ENCODE measurements at places on chromosomes 3 and 15.
A peak's percentile ranks its signal among the peaks of the same experiment; 100 is the strongest.

DNA sequence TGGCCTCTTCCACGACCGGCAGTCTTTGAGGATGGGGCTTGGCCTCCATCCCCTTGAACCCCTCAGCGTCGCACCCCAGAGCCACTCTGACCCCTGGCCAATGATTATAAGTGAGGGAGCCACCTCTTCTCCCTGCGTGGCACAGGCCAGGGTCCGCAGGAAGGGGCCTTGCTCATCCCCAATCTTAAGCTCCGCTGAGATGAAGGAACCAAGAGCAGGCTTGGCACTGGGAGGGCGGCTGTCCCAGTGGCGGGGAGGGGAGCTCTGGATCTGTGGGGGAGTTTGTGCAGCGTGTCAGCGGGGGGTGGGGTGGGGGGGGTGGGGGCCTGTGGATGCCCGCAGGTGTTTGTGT lies 13.8 kb upstream of the ADPGK start:
- no peak for DNase-seq

DNA sequence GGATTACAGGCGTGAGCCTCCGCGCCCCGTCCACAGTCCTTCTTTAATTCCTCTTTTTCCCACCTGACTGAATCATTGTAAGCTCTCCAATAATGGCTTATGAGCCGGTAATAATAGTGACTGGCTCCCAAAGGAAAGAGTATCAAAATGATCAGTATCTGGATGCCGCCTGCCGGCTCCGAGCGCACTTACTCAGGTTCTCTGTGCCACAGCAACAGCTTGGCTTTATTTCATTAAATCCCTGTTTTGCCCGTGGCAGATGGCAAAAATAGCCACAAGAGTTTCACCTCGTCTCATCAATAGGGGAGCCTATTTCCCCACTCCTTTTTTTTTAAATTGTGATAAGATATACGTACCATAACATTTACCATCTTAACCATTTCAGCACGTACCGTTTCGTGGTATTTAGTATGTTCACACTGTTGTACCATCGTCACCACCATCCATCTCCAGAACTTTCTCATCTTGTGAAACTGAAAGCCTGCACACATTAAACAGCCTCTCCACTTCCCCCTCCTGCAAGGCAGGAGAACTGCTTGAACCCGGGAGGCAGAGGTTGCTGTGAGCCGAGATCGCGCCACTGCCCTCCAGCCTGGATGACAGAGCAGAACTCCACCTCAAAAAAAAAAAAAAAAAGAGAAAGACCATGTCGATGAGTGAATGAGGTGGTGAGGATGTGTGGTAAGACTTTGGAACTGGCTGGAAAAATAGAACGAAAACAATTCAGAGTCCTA lies 80.7 kb upstream of the DLG1 start:
- DNase-seq: no peak

DNA sequence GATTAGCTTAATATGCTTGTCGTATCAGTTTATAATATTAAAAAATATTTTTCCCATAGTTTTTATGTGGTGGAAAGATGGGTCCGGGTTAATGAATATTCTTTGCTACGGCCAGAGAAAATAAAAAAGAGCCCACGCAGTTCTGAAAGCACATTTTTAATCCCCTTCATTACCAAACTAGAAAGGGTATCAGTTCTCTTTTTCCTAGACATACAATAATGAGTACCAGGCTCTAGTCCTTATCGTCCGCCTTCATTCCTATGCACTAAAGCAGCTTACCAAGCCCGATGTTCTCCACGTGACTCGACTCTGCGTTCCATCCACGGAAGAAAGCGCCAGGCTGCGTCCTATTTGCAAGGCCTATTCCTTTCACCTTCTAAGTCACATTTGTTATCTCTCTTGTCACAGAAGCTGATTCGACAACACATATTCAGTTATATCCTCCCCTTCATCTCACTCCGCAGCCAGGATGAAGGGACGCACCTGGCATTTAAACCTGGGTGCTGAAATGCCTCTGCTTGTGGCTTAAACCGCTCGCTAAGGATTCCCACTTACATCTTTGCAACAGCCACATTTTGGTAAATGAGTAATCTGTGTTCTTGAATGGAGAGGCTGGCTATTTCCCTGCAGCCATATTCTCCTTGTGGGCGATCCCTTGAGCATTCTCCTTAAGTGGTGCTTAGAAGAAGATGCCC lies 257.0 kb downstream of the CD47 start:
- DNase-seq: no peak

- no peak for DNase-seq
Measured at GRCh38 chr3:128193168-128193567, 39.9 kb downstream of the EEFSEC start.

- no peak for DNase-seq
Measured at GRCh38 chr3:194682189-194682693, 3.4 kb upstream of the FAM43A start.

DNA sequence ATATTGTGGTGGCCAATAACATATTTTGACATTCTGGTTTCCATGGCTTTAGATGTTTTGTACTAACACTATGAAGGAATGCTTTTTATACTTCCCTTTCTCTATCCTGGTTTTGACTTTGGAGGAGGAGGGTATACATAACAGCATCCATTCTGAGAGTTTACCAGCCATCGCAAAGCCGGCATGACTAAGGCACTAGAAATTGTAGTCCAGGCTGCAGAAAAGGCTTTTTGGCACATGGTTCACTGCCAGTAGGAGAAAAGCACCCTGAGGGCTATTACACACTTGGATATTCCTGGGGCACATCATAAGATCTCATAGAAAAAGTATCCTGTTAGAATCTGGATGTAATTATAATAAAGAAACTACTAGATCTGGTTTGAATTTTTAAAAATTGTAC lies 101.8 kb downstream of the STT3B start:
- peak; percentile 52 for DNase-seq

- DNase-seq: no peak
Measured at GRCh38 chr3:151631946-151632345, 101.8 kb upstream of the AADACL2 start.

DNA sequence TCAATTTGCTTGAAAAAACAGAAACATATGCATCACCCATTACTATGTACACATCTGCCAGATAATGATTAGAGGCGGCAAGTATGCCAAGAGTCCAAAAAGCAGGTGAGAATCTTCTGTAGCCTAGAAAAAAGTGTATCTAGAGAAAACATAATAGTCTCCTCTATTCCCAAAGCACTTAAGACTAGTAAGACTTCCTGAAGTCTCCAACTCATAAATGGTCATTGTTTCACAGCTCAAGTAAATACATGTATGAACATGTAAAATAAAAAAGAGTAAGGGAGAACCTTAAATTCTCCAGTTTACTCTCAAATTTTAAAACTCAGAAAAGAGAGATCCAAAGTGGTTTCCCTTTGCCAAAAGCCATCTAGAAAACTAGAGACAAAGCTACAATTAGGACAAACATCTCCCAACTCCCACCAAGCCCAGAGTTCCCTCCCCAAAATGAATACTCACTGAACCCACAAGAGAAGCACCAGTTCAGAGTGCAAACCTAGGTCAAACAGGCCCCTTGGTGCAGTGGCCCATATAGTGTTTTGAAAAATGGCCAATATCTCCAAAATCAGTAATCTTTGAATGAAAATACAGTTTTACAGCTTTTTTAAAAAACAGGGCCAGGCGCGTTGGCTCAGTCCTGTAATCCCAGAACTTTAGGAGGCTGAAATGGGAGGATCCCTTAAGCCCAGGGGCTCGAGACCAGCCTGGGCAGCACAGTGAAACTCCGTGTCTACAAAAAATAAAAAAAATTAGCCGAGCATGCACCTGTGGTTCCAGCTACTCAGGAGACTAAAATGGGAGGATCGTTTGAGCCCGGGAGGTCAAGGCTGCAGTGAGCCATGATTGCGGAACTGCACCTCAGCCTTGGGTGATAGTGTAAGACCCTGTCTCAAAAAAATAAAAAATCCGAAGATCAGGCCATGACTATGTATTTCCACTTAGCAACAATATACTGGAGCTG lies 11.0 kb upstream of the MAP4 start:
- DNase-seq: no peak

GRCh38 chr3:101970905-101971304 lies 121.6 kb downstream of the NFKBIZ start:
- no peak for DNase-seq

GRCh38 chr3:154310840-154311239 lies 13.4 kb downstream of the DHX36 start:
- peak; percentile 21 for DNase-seq

DNA sequence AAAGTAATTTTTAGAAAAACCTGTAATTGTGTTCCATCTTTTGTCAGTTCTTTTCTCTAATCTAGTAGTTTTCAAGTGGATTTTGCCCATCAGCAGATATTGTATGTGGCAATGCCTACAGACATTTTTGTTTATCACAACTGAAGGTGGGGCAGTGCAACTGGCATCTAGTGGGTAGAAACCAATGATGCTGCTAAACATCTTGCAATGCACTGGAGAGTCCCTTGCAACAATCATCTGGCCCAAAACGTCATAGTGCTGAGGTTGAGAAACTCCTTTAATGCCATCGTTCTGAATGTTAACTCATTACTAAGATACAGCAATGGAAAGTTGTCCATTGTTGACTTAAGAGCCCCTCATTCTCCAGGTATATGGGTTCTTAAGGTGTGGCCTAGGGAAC lies 80.1 kb downstream of the BTD start:
- no peak for DNase-seq

GRCh38 chr3:141816958-141817357 lies 53.8 kb downstream of the GRK7 start:
- peak; percentile 27 for DNase-seq

DNA sequence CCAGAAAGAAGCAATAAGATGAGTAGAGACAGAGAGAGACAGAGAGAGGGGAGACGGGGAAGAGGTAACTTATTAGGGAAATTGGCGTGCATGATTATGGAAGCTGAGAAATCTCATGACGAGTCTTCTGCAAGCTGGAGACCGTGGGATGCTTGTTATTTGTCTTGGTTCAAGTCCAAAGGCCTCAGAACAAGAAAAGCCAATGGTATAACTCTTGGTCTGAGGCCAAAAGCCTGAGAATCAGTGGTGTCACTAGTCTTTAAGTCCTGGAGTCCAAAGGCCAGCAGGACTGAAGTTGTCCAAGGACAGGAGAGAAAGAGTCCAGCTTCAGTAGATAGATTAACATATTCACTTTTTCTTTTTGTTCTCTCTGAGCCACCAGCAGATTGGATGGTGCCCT lies 613.6 kb downstream of the CADM2 start:
- DNase-seq: peak; percentile 45

DNA sequence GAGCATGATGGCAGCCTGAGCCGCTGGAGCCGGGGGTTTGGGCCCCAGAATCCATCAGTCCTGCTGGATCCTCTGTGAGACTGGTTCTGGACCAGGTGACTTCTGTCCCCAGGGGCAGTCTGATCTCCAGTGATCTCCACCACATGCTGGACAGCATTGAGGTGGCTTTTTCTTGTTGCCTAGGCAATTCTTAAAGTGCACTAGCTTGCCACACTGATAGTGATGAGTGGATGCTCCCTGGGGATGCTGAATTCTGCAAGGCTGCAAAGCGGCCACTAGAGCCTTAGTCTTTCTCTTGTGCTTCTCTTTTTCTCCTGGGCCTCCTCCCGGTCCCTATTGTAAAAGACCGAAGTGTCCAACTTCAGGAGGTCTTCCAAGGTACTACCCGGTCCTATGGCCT lies 70.4 kb upstream of the ATP11B start:
- DNase-seq: no peak
